ENCODE measurements at places on chromosomes 5 and 9. TPM values are rescaled to one million over a fixed set of nuclear protein-coding genes. Genes with fewer than 3 reads are reported as not detected.
A peak's percentile ranks its signal among the peaks of the same experiment; 100 is the strongest.

TMEM167A gene
- 152 TPM for total RNA-seq

BRINP1 gene
- 1.1 TPM for total RNA-seq

SLC25A2 gene
- 1.1 TPM for total RNA-seq

SUSD3 gene
- total RNA-seq = 1.2 TPM

SPATA31D3 gene
- not detected for total RNA-seq

NELFB gene
- total RNA-seq = 62.3 TPM

DNA sequence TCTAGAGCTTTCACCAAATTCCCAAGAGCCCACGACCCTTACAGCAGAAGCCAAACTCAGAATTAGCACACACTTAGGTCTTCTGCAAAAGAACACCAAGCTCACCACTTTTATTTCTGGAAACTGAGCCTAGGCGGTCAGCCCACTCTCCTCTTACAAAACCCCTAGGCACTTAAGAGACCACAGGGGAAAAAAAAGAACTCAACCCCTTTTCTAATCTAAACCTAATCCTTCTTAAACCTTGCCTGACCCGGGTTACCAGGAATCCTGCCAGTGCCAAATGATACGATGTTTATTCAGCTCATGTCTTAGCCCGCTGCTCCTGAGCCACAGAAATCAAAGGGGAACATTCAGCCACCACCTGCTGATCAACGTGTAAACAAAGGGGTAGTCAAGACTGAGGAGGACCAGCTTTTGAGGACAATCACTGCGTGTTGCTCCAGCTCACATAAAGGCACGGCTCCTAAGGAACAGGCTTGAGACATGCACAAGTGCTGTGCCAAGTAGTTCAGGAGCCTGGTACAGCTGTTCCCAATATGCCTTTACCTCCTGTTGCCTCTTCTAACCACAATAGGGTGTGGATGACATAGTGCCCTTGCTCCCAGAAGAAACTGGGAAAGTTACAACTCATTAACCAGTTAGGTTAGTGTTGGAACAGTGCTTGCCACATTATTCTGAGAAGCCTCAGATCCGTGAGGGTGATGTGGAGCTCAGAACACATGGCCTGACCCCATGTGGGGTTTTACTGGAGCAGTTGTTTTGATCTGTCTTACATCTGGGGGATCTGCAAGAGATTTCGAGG is 49.3 kb downstream of the ZFAND5 start:
- H3K4me1 ChIP-seq = peaks cover 14% of the 10 kb centered on the region
- H3K4me3 ChIP-seq = no peak overlapping the region
- H3K36me3 ChIP-seq = no peaks in the 10 kb centered on the region
- no peak for DNase-seq

GRCh38 chr5:41414598-41414997 is 95.8 kb downstream of the PLCXD3 start:
- H3K4me3 ChIP-seq = no peak overlapping the region
- H3K27me3 ChIP-seq = no peaks in the 10 kb centered on the region
- H3K36me3 ChIP-seq = no peaks in the 10 kb centered on the region
- peaks cover 16% of the 10 kb centered on the region for H3K4me1 ChIP-seq

DNA sequence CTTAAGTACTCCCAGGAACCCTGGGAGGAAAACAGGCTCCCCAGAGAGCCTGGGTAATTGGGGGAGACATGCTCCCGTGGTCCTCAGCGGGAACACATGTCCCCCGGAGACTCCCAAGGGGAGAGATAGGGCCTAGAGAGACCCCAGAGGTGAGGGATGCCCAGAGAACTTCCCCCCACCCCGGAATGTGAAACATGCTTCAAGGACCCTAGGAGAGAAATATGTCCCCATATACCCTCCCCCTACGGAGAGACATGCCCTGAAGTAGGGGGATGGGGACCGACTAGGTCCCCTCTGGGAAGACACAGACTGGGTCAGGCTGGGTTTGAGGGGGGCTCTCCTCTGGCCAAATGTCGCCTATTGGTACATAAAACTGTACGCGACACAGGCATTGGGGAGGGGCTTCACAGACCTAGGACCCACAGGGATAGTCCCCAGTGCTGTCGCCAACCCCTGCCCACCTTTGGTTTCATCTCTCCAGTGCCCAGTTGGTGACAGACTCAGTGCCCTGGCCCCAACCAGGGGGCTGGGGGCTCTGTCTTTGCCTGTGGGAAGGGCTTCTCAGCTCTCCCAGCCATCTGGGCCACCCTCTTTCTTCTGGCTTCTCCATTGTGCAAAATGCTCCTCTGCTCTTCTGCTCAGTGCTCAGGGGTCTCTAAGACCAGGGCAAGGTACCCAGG is 26.9 kb downstream of the PCDH1 start:
- H3K4me3 ChIP-seq = peak overlapping the region; percentile 68
- H3K4me1 ChIP-seq = peaks cover 10% of the 10 kb centered on the region
- no peaks in the 10 kb centered on the region for H3K36me3 ChIP-seq
- no peaks in the 10 kb centered on the region for H3K27me3 ChIP-seq
- H3K27ac ChIP-seq = no peak overlapping the region

DNA sequence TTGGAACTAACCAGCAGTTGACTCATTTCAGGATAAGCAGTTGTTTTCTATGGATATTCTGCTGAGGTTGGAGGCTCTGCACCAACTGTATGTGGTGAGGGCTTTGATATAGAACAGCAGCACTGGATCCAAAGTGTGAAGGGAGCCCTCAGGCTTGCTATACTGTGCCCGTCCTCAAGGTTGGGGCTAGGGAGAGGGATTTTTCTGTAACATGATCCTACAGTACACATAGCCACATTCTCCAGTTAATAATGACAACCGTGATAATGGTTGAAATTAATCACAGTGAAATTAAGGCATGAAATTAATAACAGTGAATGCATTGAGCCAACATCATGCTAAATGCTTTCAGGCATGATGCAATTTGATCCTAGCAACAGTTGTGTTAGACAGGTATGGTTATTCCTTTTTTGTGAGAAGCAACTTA is 36.7 kb downstream of the ARHGAP26 start:
- no peak for DNase-seq
- H3K36me3 ChIP-seq = no peaks in the 10 kb centered on the region
- H3K27me3 ChIP-seq = no peaks in the 10 kb centered on the region
- H3K27ac ChIP-seq = peak overlapping the region; percentile 31
- H3K4me1 ChIP-seq = peaks cover 31% of the 10 kb centered on the region

DNA sequence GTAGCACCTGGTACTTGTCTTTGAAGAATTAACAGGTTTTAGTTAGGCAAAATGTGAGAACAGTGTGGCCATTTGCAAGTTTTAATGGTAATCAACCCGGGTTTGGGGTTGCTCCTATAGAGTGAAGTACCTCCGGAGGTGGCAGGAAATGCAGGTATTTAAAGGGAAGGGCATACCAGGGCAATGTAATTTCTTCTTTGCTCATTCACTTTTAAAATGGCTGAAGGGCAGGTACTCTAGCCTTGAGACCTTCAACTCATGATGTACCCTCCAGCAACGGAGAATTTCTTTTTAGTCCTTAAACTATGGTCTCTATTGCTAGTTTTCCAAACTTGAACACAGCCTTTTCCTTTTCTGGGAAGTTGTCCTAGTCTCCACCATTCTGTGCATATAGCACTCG is 1.3 kb upstream of the HSPA4 start:
- H3K4me1 ChIP-seq = peaks cover 32% of the 10 kb centered on the region
- peak overlapping the region; percentile 94 for H3K4me3 ChIP-seq
- peaks cover 2% of the 10 kb centered on the region for H3K36me3 ChIP-seq
- no peak for DNase-seq
- H3K27me3 ChIP-seq = no peaks in the 10 kb centered on the region
